ENCODE measurements at places on chromosomes 2 and 18.

- DNase-seq, result no peak
These were observed 23.3 kb downstream of the REEP1 start for GRCh38 chr2:86314125-86314524.

DNA sequence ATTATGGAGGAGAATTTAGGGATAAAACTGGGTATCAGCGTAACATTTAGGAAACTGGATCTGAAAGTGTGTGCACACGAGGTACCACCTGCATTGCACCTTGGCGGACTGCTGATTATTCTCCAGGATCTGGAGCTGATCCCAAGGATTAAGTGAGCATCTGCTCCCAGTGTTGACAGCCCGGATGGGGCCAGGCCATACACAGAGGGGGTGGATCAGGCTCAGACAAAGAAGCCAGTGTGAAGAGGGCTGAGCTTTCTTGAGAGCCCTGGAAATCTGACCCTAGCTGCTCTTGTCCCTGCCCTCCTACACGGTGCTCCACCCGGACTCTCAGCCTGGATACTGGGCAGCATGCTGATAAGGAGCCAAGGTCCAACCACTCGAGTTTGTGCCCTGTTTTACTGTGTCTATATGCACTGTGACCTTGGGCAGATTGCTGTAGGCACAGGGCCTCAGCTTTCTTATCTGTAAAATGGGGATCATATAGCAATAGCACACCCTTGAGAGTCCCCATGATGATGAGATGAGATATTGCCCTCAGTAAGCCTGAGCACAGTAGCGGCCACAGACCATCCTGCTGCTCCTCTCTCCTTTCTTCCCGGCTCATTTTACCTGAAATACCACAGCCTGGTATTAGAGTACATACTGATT, 396.8 kb upstream of the CELF4 start:
- no peak for DNase-seq

- DNase-seq, result no peak
These were observed 12.4 kb downstream of the COPS8 start for GRCh38 chr2:237097911-237098702.

DNA sequence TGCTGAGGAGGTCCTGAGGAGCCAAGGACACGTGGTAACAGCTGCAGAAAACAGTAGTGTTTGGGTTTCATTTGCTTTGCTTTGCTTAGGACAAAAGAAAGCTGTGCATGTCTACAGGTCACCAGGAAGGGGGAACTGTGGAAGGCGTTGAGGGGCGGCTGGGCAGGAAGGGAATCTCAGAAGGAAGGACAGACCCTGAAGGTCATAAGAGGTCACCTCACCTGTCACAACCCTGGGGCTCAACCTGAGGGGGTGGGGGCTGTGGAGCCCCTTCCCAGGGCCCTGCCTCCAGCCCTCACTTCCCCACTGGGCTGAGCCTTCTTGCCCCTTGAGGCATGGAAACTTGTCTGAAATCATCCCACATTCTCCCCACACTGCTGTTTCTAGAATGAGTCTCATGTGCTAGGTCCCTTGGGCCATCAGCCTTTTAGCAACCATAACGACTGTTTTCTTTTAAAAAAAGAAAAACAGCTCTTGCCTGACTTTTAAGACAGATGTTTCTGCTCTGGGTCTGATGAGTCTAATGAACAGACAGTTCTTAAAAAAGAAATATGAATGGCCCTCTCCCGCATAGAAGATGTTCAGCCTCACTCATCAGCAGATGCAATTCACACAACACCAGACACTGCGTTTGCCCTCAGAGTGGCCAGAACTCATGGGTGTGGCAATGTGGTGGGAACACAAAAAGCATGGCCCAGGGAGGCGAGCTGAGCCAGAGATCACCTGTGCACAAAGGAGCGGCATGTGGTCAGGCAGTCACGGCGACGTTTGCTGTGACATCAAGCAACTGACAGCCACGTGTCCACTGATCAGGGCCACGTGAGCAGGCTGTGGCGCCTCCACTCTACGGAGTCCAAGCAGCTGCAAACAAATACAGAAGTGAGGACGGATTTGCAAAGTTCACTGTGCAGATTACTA, 84.0 kb downstream of the SEPTIN10 start:
- no peak for DNase-seq

GRCh38 chr2:33073018-33073417, 126.3 kb downstream of the LTBP1 start:
- DNase-seq, result no peak

Measured in breast epithelium (tissue), 4 donors.